DMS79 treated with DMSO at 0.1 percent for 48 hours (cell line): ENCODE measurements at places on chromosomes 7 and 10.
A peak's percentile ranks its signal among the peaks of the same experiment; 100 is the strongest.

DNA sequence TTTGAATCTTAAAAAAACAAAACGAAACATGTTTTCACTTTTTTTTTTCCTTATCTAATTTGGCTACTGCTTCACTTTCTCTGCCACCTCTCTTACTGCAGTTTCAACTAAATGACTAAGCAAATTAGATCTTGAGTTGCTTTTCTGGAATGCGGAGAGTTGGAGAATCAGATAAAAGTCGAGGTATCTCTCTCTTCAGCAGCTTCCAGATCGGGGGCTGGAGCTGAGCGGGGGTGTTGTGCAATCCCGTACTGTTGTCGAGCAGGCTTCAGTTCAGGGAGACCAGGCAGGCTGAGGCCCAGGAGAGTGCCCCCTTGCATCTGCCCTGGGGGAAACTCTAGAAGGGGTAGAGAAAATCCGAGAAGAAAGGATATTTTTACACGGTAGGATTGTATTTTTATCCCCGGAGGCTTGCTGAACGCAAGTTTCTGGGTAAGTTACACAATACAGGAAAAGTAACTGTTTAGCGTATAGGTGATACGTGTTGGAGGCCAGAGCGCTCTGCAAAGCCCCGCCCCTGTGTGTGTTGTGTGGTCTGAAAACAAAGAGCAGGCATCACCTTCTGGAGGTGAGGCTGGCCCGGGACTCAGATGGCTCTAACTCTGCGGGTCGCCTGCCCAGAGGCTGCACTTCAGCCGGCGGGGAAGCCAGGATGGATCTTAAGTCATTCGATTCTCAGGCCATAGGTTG is 116.6 kb downstream of the KLF6 start:
- no peak for DNase-seq

- DNase-seq: no peak
These were observed 459.0 kb downstream of the GATA3 start for GRCh38 chr10:8513155-8514147.

- no peak for DNase-seq
These were observed 46.1 kb downstream of the COL28A1 start for GRCh38 chr7:7489546-7489945.

- no peak for DNase-seq
These were observed 888.5 kb upstream of the SORCS1 start for GRCh38 chr10:108052981-108053380.

DNA sequence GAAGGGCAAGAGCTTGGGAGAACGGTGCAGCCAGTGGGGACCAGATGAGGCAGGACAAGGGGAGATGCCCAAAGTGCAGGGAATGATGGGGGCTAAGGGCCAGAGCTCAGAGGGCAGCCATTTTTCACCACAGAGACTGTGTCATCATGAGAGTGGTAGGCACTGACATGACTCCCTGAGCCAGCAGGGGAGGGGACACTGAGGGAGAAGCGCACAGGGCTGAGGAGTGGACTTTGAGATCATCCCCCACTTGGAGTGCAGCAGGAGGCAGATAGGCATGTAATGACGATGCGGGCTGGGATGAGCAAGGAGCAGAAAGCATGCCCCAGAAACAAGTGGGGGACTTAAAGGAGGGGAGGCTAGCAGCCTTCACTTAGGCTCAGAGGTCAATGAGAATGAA is 5.2 kb upstream of the SMKR1 start:
- DNase-seq: no peak

DNA sequence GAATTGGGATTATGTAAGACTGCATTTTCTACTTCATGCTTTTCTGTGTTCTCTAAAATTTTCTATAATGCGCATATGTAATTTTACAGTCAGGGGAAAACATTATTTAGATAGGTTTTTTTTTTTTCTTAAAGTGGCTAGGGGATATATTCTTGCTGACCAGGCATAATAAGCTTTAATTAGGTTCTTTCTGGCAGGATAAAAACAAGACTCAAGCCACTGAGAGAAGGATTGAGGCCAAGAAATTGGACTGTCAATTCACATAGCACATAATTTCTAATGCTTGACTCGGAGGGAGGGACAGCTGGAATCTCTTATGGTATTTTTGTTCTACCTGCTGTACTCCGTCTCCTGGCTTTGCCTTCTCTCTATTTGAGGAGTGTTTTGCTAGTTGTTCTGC is 119.8 kb upstream of the NPVF start:
- no peak for DNase-seq

- DNase-seq: no peak
These were observed 17.0 kb upstream of the RAPGEF5 start for GRCh38 chr7:22373911-22374310.

GRCh38 chr10:117145019-117145418 is 6.9 kb upstream of the VAX1 start:
- DNase-seq: no peak

DNA sequence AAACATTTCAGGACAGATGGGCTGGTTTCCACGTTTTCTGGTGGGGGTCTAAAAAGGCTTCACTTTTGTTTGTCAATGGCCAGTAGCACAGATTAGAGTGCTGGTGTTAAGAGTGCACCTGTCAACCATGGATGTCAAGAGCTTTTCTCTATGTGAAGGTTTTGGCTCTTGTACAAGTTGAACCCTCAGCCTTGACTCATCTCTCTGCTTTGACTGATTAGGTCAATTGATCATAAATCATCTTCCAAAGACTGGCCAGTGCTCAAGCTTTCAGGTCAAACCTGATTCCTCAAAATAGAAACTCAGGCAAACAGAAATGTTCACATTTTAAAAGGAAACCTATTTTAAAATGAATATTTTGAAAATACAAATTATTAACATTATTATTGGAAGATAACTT is 59.6 kb upstream of the SP4 start:
- no peak for DNase-seq

GRCh38 chr10:89303161-89303560 is 1.3 kb downstream of the IFIT2 start:
- no peak for DNase-seq

DNA sequence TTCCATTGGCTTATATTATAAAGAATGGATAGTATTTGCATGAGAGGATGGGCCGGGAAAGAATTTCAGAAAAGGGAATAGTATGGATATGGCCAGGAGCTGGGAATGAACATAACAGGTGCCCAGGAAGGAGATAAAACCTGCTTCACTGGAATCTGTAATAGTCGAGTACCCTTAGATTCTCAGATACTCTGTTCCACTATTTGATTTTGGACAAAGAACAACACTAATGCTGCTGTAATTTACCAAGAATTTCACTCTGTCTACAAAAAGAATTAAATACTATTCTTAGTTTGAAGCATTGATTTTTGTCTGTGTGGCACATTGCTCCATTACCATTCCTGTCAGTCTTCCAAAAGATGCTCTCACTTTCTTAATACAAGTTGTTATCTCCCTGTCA is 718.2 kb upstream of the LRRN3 start:
- no peak for DNase-seq

DNA sequence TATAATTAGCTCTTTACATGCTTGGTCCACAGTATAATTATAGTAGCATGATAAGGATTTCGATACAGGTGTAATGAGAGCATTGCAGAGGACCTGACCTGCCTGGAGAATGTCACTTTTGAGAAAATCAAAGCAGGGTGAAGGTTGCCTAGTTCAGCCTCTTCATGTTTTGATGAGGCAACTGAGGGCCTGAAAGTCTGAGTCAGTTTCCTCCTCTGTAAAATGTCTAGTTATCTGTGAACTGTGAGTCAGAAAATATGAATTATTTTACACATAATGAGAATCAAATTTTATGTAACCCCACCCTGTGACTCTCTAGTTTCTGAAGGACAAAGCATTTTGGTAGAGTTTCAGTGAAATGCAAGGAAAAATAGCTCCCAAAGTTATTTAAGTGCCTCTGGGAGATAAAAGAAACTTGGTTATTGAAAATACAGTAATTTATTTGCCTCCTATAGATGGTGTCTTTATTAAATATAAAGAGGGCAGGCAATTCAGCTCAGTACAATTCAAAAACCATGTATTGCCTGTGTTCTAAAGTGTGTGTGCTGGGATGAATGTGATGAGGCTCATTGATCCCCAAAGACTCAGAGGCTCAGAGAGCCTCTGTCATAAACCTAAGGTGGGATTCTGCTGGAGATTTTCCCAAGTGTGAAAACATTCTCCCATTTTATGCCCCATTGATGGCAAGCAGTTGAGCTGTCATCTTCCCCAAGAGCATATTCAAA is 37.3 kb upstream of the SAMD9L start:
- no peak for DNase-seq

GRCh38 chr7:75690121-75690523 is 48.6 kb downstream of the HIP1 start:
- no peak for DNase-seq

DNA sequence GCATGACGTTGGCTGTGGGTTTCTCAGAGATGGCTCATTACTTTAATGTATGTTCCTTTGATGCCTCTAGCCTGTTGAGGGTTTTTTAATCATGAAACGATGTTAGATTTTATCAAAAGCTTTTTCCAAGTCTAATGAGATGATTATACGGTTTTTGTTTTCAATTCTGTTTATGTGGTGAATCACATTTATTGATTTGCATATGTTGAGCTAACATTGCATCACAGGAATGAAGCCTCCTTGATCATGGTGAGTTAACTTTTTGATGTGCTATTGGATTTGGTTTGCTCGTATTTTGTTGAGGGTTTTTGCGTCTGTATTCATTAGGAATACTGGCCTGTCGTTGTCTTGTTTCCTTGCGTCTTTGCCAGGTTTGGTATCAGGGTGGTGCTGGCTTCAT is 52.3 kb upstream of the PTPN12 start:
- no peak for DNase-seq

- DNase-seq: peak; percentile 57
These were observed 18.3 kb downstream of the FZD9 start for GRCh38 chr7:73451780-73452398.

- DNase-seq: no peak
These were observed 1469.5 kb upstream of the CELF2 start for GRCh38 chr10:9547936-9548904.

DNA sequence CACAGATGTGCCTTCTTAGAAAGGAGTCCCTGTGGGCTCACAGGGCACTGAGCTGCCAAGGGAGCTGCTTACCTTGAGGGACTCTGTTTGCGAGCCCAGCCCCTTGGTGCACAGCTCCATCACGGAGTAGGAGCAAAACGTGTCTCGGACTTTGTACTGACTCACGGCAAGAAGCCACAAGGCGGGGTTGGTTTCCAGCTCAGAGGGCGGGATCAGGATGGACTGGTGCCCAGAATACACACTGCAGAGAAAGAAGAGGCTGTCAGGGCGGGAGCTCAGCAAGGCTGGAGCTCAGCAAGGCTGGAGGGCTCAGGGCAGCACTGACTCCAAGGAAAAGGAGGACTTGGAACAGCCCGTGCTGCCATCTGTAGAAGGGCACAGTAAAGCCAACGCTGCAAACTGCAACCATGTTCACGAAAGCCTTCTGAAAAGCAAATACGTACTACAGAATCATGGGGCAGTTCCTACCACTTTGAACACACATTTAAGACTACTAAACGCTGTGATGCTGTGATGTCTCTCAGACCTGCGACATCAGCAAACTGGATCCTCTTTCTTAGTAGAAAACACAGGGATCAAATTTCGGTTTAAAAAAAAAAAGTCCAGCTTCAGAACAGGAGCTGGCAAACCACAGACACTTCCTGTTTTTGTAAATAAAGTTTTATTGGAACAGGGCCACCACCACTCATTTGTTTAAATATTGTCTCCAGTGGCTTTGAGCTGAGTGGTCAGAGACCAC is 194.3 kb downstream of the ZMYND11 start:
- DNase-seq: no peak

GRCh38 chr7:47408675-47409074 is 173.2 kb downstream of the TNS3 start:
- DNase-seq: no peak

DNA sequence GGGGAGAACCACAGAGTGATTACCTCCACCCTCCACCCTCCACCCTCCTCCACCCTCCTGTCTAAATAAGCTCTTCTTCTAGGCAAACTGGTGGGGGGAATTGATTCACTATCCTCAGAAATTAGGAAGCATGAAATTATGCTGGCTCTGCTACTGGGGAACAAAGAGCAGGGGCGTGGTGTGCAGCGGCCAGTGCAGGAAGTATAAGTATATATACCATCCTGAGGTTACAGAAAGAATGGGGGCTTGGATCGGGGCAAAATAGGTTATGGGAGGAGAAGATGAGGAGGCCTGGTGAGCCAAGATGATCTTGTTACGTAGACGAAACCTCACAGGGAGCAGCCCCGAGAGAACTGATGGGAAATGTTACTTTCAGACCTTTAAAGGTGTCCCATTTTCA is 49.1 kb downstream of the SYPL1 start:
- DNase-seq: no peak

GRCh38 chr10:114084215-114084614 is 40.5 kb downstream of the ADRB1 start:
- no peak for DNase-seq

DNA sequence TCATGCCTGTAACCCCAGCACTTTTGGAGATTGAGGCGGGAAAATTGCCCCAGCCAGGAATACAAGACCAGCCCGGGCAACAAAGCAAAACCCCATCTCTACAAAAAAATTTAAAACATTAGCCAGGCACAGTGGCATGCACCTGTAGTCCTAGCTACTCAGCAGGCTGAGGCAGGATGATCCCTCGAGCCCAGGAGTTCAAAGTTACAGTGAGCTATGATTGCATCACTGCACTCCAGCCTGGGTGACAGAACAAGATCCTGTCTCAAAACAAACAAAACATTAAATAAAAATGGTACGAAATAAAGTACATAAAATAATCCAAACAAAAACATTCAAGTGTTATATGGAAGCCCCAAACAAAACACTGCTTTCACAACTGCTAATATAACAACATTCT is 125.0 kb downstream of the SNX13 start:
- DNase-seq: no peak

GRCh38 chr7:2759736-2760097 is 71.7 kb downstream of the AMZ1 start:
- no peak for DNase-seq

DNA sequence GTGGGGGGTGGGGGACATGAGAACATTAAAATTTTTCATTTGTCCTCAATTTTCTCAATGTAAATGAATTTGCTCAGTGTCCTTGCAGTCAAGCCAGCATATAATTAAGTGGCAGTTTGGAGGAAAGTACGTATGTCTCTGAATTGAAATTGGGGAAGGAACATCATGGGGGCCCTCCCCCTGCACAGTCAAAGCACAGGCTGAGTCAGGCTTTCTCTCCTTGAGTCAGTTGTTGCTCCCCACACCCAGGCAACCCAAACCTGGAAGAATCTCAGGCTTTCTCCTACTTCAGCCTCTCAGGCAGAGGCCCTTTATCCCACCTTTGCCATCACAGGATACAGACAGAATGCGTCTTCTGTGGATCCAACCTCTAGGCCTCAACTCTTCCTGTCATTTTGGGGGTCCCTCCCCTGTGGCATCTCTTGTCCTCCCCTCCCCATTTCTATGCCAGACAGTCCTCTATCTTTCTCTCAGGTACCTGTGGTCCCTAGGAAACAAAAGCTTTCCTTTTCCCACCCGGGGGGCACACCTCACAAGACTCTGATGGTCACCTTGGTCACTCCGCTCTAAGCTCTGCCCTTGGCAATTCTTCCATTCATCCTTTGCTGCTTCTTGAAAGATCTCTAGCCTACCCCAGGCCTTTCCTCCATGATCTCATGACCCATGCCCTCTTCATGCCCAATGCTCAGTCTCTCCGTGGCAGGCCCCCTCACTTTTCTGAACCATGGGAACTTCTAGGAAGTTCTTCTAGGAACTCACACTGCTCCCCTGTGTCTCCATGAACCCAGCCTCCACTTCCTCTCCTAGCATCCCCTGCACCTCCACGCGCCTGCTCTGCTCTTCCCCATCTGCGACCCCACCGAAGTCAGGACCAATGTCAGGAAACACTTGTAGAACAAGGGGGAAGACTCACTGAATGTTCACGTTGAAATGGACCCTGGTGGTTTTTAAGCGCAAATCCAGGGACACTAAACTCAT is 40.4 kb downstream of the CREB3L2 start:
- DNase-seq: no peak
